ENCODE measurements at places on chromosomes 6 and 20. TPM values are rescaled to one million over a fixed set of nuclear protein-coding genes. Genes with fewer than 3 reads are reported as not detected.

GRCh38 chr20:52971498-52972189 lies 514 bp upstream of the TSHZ2 start:
- no peak for DNase-seq

DNA sequence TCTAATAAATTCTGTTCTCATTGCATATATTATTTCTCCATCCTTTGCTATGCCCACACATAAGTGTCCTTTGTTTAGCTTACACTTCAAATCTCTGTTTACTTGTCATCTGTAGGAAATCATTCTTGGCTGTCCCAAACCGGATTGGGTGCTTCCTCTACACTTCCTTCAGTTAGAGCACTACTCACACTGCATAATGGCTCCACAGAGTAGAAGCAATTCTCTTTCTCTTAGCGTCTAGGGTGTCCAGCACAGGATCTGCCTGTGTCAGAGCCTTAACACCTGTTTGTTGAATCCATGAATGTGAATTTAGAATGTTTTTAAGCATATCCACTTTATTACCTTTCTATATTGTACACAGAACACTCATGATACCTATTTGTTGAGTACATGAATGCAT lies 87.0 kb upstream of the BMP2 start:
- no peak for DNase-seq

GRCh38 chr6:15476631-15477380 lies 186.0 kb downstream of the DTNBP1 start:
- no peak for DNase-seq

GRCh38 chr20:52402950-52403349 lies 211.4 kb upstream of the ZFP64 start:
- no peak for DNase-seq

GRCh38 chr6:140744659-140745320 lies 1370.3 kb upstream of the CITED2 start:
- DNase-seq = no peak

DNA sequence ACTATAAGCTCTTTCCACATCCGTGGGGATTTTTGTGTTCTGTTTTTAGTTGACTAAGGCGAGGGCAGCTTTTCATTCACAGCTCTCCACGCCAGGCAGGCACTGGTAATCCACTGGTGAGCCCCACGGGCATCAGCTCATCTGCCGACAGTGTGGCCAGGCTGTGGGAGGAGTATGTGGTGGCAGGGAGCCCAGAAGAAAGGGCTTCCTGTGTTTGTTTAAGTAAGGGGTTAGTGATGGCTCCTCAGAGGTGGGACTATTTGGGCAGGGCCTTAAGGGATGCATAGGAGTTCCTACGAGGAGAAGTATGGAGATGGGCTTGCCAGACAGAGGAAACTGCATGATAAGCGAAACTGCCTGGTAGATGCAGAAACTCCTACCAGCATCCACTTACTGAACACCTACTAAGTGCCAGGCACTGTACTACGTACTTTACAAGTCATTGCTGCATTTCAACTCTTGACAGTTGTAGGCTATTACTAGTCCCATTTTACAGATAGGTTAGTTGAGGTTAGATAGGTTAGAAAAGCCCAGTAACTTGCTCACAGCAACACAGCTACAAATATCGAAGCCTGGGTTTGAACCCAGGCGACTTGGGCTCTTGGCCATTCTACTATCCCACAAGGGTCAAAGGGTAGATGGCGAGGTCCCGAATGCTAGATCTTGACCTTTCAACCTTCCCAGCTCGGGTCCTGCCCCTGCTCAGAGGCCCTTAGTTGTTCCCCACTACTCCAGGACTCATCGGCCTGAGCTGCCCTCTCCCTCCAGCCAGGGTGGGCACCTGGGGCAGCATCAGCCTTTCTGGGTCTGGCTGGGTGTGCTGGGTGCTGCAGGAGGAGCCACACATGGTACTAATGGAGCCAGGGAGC lies 55.1 kb downstream of the CEBPB start:
- no peak for DNase-seq

- DNase-seq = no peak
Measured at GRCh38 chr6:1608222-1609040, 1.3 kb upstream of the FOXC1 start.

GRCh38 chr6:96834070-96834469 lies 3.2 kb downstream of the GPR63 start:
- no peak for DNase-seq

The FOXA2 gene
- not detected for polyA plus RNA-seq
